ENCODE measurements at places on chromosomes 7 and 10. TPM values are rescaled to one million over a fixed set of nuclear protein-coding genes. Genes with fewer than 3 reads are reported as not detected.

DNA sequence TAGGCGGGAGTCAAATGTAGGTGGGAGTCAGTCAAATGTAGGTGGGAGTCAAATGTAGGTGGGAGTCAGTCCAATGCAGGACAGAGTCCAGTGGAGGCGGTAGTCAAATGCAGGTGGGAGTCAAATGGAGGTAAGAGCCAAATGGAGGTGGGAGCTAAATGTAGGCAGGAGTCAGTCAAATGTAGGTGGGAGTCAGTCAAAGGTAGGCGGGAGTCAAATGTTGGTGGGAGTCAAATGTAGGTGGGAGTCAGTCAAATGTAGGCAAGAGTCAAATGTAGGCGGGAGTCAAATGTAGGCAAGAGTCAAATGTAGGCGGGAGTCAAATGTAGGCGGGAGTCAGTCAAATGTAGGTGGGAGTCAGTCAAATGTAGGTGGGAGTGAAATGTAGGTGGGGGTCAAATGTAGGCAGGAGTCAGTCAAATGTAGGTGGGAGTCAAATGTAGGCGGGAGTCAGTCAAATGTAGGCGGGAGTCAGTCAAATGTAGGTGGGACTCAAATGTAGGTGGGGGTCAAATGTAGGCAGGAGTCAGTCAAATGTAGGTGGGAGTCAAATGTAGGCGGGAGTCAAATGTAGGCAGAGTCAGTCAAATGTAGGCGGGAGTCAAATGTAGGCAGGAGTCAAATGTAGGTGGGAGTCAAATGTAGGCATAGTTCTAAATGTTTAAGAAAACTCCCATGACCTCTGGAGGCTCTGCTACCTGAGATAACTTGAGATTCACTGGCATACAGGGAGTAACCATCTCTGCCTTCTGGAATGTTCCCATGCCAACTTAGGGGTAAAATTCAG, 30.2 kb upstream of the ZFAND2A start:
- DNase-seq, result no peak

DNA sequence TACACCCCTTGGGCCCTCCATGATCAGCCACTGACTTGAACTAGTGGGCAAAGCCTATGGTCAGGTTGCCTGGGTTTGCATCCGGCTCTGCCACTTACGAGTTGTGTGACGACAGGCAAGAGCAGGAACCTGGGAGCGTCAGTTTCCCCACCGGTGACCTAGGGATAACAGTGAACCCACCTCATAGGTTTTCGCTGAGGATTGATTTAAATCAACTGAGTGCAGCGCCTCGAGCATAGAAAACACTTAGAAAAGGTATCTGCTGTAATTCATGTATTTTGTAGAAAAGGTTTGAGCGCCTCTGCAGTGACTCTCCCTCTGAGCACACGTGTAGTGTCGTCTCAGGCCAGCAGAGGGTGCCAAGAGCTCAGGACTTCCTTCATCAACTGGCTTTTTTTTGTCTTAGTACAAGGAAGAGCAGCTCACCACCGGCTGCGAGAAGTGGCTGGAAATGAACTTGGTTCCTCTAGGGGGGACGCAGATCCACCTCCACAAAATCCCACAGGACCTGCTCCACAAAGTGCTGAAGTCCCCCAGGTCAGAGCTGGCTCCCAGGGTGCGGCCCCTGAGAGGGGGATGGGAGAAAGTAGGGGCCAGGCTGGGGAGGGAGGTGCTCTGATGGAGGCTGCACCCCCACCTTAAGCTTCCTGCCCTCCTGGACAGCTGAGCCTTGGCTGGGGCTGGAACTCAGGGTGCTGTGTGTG, 27.7 kb downstream of the BTBD16 start:
- peak; percentile 80 for DNase-seq

GRCh38 chr7:6227294-6227846, 45.1 kb downstream of the CYTH3 start:
- DNase-seq, result peak; percentile 56

The THSD7A gene
- 7.0 TPM for total RNA-seq

The PNLIP gene
- total RNA-seq, result 0.74 TPM

The HKDC1 gene
- total RNA-seq, result 5.4 TPM

The KCNMA1 gene
- 24.7 TPM for total RNA-seq

Data from testis (tissue), 5 donors.